ENCODE measurements at places on chromosomes 7 and 10. TPM values are rescaled to one million over a fixed set of nuclear protein-coding genes. Genes with fewer than 3 reads are reported as not detected.

The CDNF gene
- polyA plus RNA-seq, result 1.5 TPM

The TYW1B gene
- polyA plus RNA-seq, result 0.97 TPM

The PRSS37 gene
- polyA plus RNA-seq, result not detected

The DOCK4 gene
- 28.1 TPM for polyA plus RNA-seq

The ZPBP gene
- polyA plus RNA-seq, result not detected

The GJD4 gene
- polyA plus RNA-seq, result not detected

The RASSF4 gene
- 10.2 TPM for polyA plus RNA-seq

The TMEM176B gene
- 3.0 TPM for polyA plus RNA-seq

The CPXM2 gene
- not detected for polyA plus RNA-seq

The GPRIN2 gene
- 7.1 TPM for polyA plus RNA-seq

The VAX1 gene
- 0.70 TPM for polyA plus RNA-seq
